ENCODE measurements at places on chromosomes 3 and 15.
A peak's percentile ranks its signal among the peaks of the same experiment; 100 is the strongest.

- DNase-seq = no peak
These were observed 97.8 kb downstream of the SHQ1 start for GRCh38 chr3:72750405-72750965.

GRCh38 chr3:129504471-129505100 lies 23.9 kb upstream of the RHO start:
- no peak for DNase-seq

- peak; percentile 39 for DNase-seq
These were observed 26.4 kb upstream of the PDE8A start for GRCh38 chr15:84955089-84955848.

DNA sequence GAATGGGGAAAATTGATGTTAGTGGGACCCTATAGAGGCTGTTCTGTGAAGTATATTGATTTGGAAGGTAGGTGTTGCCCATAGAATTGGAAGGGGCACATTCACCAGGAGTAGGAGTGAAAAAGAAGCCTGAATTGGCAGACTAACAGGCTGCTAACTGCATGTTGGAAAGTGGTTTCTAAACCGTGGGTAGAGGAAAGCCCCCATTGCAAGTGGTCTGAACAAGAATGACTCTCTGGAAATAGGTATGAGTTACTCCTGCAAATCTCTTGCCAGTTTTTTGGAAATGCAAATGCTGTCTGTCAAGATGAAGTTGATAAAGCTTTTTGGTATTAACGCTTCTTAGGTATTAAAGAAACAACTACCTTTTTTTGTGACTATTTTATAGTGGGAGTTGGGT lies 3.5 kb downstream of the UBE2E1 start:
- DNase-seq = no peak

GRCh38 chr15:77031376-77032050 lies 36.6 kb downstream of the PSTPIP1 start:
- peak; percentile 51 for DNase-seq

GRCh38 chr15:95044745-95045417 lies 813.5 kb downstream of the MCTP2 start:
- no peak for DNase-seq

DNA sequence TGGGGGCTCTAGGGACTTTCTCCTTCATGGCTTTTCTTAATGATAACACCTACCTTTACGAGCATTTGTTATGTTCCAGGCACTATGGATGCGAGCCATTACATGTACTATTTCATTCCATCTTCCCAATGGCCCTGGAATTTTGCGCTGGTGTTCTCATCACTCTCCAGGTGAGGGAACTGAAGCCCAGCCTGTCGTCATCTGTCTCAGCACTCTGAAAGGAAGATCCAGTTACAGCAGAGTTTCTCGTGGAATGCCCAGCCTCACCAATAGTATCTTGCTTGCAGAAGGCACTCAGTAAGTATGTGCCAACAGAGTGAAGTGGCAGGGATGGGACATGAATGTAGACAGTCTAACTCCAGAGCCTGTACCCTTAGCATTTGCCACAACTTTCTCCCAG lies 56.8 kb downstream of the NOX5 start:
- no peak for DNase-seq

DNA sequence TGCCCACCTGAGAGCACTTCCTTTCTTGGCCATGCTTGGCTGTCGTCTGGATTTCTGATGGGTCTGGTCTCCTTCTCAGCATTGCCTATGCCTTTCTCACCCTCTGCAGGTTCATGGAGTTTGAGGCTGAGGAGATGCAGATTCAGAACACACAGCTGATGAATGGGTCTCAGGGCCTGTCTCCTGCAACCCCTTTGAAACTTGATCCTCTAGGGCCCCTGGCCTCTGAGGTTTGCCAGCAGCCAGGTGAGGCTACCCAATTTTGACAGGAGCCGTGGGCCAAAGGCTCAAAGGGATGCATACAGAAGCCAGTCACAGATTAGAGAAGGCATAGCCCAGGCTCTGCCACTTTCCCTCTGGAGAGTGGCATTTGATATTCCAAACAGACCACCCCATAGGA lies 10.5 kb downstream of the NUTM1 start:
- DNase-seq = no peak

- no peak for DNase-seq
These were observed 152.8 kb downstream of the UACA start for GRCh38 chr15:70610541-70610940.

- DNase-seq = no peak
These were observed 107.9 kb downstream of the DNAH12 start for GRCh38 chr3:57436195-57436761.

DNA sequence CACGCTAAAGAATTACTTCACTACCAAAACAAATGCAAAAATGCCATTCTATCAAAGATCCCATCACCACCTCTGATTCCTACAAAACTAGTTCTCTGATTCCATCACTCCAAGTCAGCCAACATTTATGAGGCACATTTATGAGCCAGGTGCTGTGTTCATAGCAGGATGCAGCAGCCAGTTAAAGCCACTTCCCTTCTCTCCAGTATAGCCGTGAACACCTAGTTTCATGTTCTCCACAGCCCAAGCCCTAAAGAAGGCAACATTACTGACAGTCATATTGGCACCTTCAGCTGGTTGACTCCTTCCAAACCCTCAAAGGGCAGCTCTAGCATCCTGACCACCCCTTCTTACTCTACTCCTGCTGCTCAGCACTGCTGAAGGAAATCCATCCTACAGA lies 36.4 kb downstream of the RYK start:
- no peak for DNase-seq
